Stimulated activated CD4-positive, alpha-beta T cell treated with anti-CD3 and anti-CD28 coated beads, Interleukin-15, amount 100 ng/mL, for 48 hours (primary cell): ENCODE measurements at places on chromosomes 1 and 21.

GRCh38 chr1:13911697-13912619, 212.0 kb downstream of the PRDM2 start:
- DNase-seq: no peak

GRCh38 chr1:29557066-29557465, 320.7 kb downstream of the PTPRU start:
- no peak for DNase-seq

DNA sequence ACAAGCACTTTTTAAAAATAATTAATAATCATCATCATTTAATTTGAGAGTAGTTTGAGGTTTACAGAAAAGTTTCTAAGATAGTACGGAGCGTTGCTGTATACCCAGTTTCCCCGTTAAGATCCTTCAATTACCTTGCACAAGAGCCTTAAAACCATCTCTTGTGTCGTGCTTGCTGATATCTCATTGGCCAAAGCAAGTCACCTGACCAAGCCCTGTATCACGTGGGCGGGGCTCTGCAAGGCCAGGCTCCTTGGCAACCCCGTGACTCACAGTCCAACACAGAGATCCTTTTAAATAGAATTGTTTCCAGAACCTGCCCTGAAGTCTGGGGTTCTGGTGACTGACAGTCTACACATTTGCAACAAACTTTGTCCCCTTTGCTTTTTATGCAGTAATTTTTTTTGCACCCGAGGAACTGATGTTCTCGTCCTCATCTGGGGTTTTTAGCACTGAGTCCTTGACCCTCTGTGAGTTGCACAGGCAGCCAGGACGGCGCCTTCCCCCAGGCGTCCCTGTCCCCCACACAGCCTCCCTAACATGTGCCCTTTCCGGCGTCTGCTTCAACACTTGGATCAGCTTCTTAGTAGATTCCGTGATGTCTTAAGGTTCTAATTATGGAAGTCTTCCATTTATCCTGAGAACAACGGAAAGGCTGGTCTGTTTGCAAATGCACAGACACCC, 183.3 kb upstream of the TMEM51 start:
- peak; percentile 45 for DNase-seq

GRCh38 chr1:49854741-49855140, 169.0 kb downstream of the AGBL4 start:
- no peak for DNase-seq

DNA sequence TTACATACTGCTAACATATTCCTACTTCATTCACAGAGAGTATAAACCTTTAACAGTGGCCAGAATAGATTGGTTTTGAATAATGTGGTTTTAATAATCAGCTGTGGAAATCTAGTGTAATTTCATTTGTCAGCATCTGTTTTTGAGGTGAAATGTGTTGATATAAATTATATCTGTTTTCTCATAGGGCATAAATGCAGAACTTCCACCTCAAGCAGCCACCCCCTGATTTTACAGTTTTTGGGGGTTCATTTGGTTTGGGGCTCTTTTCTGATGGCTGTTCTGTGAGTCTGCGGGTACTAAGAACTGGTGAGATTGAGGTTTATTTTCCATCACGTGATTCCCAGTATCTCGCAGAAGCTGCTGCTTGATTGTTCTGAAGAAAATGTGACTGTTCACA, 23.2 kb downstream of the EDARADD start:
- no peak for DNase-seq

GRCh38 chr1:4965346-4966075, 311.1 kb downstream of the AJAP1 start:
- DNase-seq: no peak

- DNase-seq: no peak
These were observed 7.6 kb upstream of the IFNAR1 start for GRCh38 chr21:33317145-33317544.

DNA sequence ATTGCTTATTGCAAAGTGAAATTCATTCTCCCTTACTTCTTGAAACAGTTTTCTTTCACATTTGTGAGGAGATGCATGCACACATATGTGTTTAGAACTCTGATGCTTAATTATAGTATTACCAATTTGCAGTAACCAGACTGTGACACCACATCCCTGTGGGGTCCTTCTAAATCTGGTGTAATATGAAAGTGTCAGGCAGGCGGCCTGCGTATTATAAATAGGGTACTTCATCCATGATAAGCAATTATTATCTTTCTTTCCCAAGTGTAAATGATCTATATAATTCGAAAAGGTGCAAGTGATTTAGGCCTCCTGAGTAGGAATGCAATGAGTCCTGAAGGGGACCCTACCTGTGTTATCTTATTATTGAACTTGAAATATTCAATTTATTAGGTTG, 876 bp downstream of the EFCAB7 start:
- no peak for DNase-seq

DNA sequence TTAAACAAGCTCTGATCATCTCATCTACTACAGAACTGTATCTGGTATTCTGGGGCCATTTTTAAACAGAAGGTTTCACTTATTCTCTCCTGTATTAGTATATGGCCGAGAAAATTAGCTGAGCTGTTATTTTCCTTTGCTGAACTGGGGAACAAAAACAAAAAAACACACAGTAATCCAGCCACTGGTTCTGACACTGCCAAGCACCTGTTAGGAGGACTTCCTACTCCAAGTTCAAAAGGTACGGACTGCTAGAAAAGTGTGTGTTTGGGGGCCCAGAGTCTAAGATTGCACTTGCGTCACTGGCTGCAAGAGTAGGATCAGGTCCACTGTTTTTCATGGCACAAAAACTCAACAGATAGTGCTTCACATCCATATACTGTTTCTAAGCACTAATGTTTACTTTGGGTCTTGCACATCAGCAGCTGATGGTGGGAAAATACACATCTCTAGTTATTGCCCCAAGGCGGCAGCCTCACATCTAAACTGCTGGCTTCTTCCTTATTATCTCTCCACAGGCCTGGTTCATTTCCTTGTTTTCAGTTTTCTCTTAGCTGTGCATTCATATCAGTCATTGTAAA, 226.1 kb downstream of the FGGY start:
- no peak for DNase-seq

GRCh38 chr21:46098303-46099141, 610 bp downstream of the COL6A2 start:
- no peak for DNase-seq

GRCh38 chr1:100629391-100629790, 90.2 kb upstream of the VCAM1 start:
- no peak for DNase-seq

DNA sequence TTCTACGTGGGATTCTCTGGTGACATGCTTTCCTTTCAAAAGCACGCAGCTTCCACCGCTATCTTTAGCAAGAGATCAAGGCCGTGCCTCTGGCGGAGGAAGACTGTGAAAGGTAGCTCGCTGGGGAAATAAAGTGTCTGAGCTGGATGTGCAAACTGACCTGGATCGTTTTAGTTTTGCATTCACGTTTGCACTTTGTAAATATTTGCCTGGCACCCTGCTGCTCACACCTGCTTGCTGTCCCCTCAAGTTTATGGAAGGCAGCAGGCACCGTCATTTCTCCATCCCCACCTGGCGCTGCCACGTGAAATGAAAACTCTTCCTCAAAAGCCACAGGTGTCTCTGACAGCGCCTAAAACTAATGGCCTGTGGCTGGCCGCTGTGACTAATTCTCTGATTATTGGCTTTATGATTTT, 44.0 kb upstream of the TARDBP start:
- no peak for DNase-seq

DNA sequence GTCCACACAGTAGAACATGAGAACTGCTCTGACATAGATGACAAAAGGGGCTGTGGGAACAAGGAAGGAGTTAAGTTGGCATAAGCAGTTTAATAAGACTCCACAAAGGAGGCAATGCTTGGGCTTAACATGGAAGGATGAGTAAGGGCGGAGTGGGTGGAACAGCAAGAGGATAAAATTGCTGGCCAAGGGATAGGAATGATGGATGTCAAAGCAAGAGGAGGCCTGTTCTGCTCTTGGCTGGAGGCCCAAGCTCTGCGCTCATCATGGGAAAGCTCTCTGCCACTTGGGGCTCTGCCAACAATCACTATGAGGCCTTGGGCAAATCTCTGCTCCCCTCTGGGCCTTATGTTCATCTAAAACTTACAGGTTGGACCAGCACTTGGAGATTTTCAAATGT, 98.3 kb upstream of the CAMK1G start:
- no peak for DNase-seq

DNA sequence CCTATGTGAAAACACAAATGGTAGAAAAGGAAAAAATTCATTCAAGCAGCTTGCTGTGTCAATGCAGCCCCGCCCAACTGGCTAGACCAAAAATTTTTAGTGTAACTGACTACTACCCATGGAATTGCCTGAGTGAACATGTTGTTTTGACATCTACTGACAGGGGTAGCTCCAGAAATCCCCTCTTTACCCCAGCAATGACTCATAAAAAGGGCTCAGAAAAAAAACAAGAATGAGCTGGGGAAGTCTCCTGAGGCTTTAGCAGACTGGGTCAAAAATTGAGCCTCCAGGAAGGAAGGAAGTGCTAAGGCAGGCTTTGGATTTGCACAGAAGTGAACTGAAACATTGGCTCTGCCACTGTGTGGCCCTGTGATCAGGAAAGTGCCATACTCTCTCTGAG, 24.4 kb upstream of the FGGY start:
- no peak for DNase-seq

DNA sequence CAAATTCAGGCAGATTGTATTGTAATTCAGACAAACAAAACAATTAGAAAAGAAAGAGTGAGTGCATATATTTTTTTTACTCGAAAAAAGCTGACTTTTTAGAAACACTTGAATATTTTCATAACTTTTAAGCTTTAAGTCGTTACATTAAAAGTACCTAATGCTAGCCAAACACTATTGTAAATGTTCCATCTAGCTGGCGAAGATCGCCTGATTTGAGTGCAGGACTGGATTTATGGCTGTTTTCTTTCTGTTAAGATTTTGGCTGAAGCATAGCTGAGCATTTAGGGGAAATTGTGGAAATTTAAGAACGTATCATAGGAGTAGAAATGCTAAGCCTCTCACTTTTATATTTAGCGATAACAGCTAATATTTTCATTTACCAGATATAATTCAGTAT, 24.6 kb downstream of the LRRC7 start:
- DNase-seq: no peak

GRCh38 chr1:218669431-218669830, 324.3 kb downstream of the TGFB2 start:
- no peak for DNase-seq

DNA sequence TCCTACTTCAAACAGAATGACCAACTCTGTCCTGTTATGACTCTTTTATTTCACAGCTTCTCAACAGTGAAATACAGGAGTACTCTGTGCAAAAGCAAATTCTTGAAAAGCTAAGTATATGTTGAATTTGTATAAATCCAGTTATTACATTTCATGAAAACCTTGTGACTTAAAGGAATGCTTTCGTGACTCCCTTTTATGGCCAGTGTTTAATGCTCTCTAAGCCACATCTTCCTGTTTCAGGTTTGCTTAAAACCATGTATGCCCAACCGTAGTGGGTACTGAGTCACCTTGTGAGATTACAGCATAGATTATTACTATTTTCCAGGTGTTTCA, 40.2 kb upstream of the KIF1B start:
- DNase-seq: no peak

DNA sequence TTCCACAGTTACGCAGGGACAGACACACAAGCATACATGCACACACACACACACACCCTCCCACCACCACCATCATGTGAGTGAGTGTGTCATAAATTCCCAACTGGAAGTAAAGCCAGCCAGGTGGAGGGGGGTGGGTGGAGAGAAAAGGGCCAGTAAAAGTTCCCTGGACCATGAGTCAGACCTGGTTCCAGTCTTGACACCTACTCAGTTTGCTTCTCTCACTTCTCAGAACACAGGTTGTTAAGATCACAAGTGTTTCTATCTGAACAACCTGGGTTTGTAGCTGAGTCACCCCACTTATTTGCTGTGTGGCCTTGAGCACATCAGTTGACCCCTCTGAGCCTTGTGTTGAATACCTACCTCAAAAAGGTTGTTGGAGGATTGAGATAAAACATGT, 9.6 kb downstream of the EPHA10 start:
- DNase-seq: peak; percentile 42

- DNase-seq: no peak
These were observed 32.3 kb downstream of the CCDC185 start for GRCh38 chr1:223425550-223425949.

DNA sequence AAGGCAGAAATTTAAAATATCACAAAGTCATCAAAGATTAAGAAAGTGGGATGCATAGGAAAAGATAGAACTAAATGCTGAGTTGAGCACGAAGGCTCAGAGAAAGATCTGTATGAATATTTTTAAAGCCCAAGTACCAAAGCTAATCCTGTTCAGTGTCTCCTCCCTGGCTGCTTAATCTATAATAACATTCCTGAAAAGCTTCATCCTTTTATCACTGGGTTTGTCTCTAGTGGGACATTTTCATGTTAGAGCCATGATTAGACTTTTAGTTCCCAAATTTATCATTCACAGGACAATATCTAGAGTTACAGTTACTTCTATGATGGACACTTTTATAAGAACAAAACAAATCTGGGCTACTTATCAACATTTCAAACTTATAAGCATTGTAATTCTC, 38.6 kb downstream of the TNFSF18 start:
- no peak for DNase-seq

DNA sequence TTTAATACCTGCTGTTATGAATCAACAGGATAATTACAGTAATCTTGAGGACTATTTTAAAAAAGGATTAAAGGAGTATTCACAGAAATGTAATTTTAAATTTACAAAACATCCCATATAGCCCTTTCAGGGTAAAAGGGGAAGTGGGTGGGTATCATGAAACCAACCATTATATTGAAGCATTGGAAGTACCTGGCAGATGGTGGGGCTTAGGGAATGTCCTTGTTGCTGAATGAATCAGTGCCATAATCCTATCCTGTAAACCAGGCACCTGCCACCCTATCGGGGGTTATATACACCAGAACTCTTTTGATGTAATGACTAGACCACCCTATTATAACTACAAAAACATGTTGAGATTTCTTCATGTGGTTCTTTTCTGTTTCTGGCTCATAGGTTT, 30.4 kb downstream of the CDC14A start:
- no peak for DNase-seq

DNA sequence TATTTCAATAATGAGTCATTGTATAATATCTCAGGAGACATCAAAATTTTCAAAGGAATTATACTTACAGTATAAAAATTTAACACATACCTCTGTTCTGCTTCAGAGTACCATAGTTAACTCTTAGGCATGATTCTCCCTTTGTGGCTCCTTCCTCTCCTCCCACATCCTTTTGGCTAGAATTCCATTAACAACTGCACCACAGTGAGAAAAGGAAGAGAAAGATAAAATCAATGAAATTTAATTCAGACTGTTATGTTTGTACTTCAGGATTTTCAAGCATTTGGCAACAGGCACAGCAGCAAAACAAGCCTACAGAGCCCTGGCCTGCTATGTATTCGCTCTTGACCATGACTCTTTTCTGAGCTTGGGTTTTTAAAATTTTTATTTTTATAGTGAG, 57.2 kb upstream of the SGIP1 start:
- DNase-seq: no peak

- DNase-seq: no peak
These were observed 117.8 kb downstream of the TGFBR3 start for GRCh38 chr1:91768120-91768519.

GRCh38 chr1:97379387-97380075, 541.3 kb downstream of the DPYD start:
- no peak for DNase-seq

- DNase-seq: no peak
These were observed 1.2 kb downstream of the SH3GLB1 start for GRCh38 chr1:86705665-86705985.

GRCh38 chr21:14116080-14116481, 94.7 kb downstream of the LIPI start:
- DNase-seq: no peak

GRCh38 chr1:201481004-201481380, 12.0 kb upstream of the PHLDA3 start:
- DNase-seq: no peak

GRCh38 chr1:184507165-184507564, 120.3 kb downstream of the C1orf21 start:
- no peak for DNase-seq
